Bone marrow (tissue), 2 donors: ENCODE measurements at places on chromosomes 16 and 17.
A peak's percentile ranks its signal among the peaks of the same experiment; 100 is the strongest.

GRCh38 chr16:77059446-77059845 is 131.5 kb upstream of the MON1B start:
- DNase-seq, result no peak

DNA sequence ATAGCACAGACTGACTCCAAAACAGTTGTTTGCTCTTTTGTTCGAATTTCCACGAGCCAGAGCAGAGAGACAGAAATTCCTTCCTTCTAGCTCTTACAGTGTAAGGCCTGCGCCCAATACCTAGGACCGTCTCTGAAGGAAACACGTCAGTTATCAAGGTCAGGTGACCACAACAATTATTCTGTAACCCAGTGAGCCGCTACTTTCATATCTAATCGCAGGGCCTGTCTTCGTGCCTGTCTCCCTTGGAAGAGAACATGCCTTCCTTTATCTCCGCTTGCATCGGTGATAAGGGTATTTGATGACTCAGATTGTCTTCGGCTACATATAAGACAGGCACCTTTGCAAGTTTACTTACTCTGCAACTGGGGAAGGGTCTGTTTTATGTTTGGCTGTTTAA is 288.0 kb downstream of the MAF start:
- no peak for DNase-seq

- peak; percentile 9 for DNase-seq
Observed at GRCh38 chr16:16033208-16033717, 83.8 kb downstream of the ABCC1 start.

- DNase-seq, result no peak
Observed at GRCh38 chr16:67164599-67165061, at the start of gene HSF4. Gene HSF4, plus strand, starts transcription at chr16:67164745. Its CDS starts 67 bp downstream, at chr16:67164812.

DNA sequence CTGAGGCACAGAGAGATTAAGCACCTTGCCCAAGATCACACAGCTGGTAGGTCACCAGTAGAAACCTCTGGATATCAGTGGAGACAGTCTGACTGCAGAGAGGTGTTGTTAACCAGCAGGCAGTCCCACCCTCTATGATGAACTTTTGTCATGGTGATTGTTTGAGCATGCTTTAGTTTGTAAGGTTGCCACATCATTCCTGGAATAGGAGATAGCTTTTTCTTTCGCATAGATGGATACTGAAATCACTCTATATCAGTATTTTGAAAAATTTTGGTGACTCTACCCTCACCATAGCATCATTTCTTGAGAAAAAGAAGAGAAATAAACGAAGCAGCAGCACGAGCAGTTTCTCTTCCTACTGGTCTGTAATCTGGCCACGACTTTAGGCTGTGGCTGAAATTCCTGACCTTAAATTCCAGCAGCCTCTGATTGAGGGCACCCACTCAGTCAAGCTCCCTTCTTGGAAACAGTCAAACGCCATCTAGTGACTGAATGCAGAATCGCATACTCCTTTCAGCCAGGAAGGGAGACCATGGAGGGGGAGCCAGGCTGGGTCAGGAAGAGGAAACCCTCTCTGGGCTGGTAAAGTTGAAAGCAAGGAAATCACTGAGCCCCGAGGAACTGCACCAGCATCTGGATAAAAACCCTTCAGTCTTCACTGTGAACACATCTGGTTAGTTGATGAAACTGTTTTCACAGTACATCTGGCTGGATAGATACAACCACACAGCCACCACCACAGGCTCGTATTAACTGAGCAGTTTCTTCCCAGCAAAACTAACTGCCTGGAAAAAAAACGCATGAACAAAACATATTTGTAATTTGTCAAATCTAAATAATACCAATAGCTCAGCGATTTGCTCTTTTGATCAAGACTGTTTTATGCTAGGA is 108.5 kb upstream of the XYLT1 start:
- DNase-seq, result peak; percentile 70

DNA sequence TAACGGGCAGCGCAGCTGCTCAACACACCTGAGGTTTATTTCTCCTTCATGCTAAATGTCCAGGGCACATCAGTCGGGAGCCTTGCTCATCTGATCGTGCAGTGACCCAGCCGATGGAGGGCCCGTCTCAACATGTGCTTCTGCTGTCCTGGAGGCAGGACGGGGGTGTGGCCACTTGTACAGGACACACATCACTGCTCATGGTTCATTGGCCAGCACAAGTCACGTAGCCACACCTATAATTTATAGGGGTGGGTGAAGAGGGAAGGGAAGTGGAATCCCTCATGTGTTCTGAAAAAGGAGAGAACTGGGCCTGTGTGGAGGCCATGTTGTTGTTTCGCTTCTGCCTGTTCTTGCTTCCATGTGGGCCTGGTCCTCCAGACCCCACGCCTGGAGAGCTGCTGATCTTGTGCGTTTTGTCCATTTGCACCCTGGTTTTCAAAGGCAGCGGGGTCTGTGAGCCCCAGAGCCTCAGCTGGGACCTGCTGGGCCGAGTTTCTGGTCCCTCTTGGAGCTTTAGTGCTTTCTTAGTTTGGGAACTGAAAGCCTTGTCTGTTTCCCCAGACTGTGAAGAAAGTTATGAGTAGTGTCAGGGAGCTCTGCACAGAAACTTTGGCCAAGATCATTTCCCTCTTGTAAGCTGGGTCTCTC is 60.5 kb downstream of the CMIP start:
- DNase-seq, result no peak

DNA sequence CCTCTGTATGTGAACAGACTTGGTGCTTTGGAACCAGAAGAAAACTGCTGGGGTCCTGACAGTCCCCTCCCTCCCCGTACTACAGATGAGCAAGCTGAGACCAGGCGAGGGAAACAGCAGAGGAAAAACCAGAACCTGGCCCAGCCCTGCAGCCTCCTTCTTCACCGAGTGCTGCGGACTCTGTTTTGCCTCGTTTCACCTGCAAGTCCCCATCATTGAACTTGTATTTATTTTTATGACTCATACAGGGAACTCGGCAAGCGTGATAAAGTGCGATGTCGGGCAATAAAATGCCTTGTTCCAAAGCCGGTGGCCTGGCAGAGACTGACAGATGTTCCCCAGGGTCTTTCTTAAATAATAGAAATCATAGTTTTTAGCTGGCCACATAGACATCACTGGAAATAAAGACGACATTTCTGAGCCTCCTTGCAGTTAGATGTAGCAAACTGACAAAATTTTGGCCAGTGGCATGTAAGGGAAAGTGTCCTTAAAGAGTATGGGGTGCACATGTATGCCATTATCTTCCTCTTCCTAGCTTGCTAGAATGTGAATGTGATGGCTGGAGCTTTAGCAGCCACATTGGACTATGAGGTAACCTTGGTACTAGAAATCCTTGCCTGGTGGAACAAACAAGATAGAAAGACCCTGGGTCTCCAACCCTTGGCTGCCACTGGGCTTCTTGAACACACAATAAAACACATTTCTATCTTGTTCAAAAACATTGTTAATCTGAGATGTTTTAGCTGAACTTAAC is 128.6 kb downstream of the IRF8 start:
- no peak for DNase-seq

- peak; percentile 17 for DNase-seq
Observed at GRCh38 chr16:55478827-55479429, at the start of gene MMP2. Gene MMP2, plus strand, starts transcription at chr16:55479198. Its CDS starts 282 bp downstream, at chr16:55479480.

DNA sequence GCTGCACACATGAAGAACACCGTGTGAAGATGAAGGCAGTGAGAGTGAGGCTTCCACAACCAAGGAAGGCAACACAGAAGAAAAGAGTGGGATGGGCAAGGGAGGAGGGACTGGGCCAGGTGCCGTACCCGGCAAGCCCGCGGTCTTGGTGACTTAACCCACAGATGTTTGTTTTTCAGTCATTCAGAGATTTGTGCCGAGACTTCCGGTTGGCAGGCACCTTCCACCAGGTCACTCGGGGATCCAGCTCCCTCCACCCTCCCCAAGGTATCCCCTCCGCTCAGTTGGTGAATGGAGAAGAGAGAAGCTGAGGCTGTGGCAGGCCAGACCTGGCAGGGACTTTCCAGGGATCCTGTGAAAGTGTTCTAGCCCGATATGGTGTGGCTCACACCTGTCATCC is 4.9 kb upstream of the KREMEN2 start:
- no peak for DNase-seq

- DNase-seq, result no peak
Observed at GRCh38 chr17:80097844-80098691, 3.3 kb upstream of the GAA start.

DNA sequence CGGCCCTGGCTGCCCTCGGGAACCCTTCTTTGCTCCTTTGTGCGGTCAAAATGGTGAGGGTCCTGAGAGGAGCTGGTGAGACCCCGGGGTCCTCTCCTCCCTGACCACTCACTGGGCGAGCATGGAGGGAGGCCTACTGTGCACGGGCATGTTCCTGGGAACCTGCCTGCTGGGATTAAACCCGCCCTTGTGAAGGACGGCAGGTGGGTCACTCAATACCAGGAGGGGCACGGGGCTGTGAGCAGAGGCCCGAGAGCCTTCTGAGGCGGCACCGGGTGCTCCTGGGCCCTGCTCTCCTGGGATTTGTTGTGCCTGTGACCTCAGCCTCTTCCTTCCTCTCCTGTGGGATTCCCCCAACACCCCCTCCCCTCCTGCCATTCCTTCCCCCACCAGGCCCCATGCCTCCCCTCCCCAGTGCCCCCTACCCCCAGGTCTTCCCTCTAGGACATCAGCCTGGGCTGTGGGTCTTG is 19.7 kb downstream of the METRNL start:
- no peak for DNase-seq

GRCh38 chr17:44350733-44351226 is 5.7 kb downstream of the GRN start:
- peak; percentile 29 for DNase-seq

DNA sequence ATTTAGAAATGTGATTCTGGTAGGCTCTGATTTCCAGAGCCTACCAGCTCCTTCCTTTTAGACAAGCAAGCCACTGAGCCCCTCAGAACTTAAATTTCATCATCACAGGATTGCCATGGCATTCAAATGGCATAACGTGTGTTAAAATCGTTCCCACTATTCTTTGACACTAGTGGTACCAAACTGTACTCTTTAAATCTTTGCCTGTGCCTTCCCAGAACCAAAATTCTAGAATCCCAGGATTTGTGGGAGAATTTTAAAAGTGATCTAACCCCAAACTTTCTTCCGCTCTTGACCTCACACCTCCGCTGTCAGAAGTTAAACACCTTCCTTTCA is 287 bp upstream of the INTS2 start:
- no peak for DNase-seq

GRCh38 chr17:35523296-35523695 is 14.2 kb downstream of the SLFN12L start:
- DNase-seq, result no peak

- DNase-seq, result no peak
Observed at GRCh38 chr16:69105501-69106361, at the start of gene HAS3. Gene HAS3, plus strand, starts transcription at chr16:69105653. Its CDS starts 3,743 bp downstream, at chr16:69109396.

DNA sequence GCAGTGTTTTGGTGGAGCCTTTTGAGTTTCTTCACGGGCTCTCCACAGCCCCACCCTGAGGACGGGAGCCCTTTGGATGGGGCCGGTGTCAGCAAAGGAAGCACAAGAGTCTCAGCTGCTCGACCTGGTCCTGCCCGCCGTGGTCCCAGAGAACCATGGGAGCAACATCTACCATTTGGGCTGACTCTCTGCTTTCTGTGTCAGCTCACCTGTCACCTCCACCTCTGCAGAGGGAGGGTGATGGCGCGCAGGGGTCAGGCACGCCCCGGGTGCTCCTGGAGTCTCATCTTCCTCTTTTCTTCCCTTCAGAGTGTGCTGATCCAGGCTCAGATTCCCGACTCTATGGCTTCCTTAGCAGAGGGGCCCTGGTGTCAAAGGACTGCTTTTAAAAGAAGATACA is 171.7 kb downstream of the LAT start:
- DNase-seq, result no peak

- DNase-seq, result no peak
Observed at GRCh38 chr16:12612598-12613101, 191.0 kb downstream of the CPPED1 start.
